Activated effector memory CD4-positive, alpha-beta T cell treated with Interleukin-2 at 50 U/mL for 16 hours (primary cell): ENCODE measurements at places on chromosomes 16 and 17.

GRCh38 chr17:29175349-29175748 lies 4.8 kb downstream of the MYO18A start:
- no peak for DNase-seq

- DNase-seq: no peak
Observed at GRCh38 chr17:50659179-50659578, 24.5 kb downstream of the ABCC3 start.

GRCh38 chr16:51697454-51697853 lies 546.4 kb upstream of the SALL1 start:
- no peak for DNase-seq

DNA sequence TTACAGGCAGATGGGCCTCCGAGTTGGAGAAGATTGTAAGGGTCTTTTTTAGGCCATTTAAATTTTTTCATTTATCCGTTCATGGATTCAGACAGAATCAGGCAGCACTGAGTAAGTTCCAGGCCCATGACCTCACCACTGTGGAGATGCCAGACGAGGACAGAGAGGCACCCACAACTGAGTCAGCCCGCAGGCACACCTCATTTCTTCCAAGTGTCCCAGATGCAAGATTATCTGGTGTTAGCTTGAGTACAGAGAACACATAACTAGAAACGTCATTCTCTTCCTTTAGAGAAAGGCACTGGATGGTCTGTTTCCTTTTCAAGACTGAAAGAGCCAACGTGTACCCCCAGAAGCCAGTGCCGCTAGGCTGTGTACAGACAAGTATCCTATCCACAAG lies 16.9 kb downstream of the CLEC16A start:
- no peak for DNase-seq

- DNase-seq: no peak
Observed at GRCh38 chr16:23185656-23186055, 3.1 kb downstream of the SCNN1G start.

DNA sequence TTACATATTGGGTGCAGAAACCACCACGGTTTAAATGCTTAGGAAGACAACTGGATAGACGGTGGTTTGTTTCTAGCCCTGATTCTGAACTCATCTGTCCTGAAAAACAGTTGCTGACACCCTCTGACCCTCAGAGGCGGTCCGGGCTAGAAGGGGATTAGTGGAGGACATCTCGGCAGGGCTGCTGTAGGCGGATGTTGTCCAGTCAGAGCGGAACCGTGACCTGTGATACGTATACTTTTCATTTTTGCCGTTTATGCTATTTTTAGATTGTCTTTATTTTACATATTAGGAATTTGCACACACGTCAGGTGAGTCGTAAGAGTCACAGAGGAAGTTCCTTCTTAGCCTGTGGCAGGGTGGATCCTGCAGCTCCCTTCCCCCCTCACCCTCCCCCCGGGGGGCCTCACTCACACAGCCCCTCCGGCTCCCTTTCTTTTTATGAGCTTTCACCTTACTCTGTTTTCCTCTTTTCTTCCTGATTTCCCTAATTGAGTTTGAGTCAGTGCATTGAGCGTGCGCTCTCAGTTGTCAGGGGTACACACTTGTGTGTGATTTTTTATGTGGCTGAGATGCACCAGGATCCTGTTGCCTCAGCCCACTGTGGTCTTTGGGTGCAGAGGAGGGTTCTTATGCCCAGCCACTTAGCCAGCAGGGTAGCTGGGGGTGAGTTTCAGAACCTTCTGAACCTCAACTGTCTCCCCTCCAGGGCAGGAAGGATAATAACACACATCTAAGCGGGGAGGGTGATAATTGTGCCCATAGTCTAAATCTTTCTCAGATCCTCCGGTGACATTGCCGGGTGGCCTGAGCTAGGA lies 211.1 kb upstream of the CHMP6 start:
- no peak for DNase-seq

GRCh38 chr16:77863250-77863649 lies 74.9 kb downstream of the VAT1L start:
- no peak for DNase-seq

DNA sequence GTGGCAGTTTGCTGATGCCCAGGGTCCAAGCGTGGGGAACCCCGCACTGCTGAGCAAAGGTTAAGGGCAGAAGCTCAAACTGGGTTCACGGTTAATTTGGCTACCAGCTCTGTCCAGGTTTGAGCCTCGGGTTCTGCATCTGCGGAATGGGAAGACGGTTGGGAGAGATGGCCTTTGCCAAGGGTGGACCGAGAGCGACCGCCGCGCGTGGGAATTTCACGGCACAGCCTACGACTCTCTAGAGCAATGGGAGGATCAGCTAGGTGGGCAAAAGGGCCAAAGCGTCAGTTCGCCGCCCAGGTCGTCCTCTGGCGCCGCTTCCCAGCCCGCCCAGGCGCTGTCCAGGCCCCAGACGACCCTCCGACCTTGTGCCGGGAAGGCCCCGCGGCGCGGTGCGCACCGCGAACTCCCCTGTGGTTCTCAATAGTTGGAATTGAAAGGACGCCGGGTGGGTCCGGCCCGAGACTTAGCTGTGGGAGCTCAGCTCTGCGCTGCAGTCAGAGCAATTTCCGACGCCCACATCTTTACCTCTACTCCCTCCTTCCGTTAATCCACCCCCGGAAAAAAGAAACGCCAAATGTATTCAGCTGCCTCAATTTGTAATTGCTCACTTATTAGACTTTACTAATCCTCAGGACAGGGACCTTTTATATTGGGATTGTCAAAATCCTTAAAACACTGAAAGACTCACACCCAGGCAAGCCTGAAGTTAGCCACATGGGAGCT lies 2.5 kb upstream of the HS3ST3B1 start:
- DNase-seq: no peak

- no peak for DNase-seq
Observed at GRCh38 chr16:49875806-49876715, 20.1 kb upstream of the ZNF423 start.

GRCh38 chr17:2266865-2267228 lies 36.7 kb downstream of the SMG6 start:
- DNase-seq: no peak

DNA sequence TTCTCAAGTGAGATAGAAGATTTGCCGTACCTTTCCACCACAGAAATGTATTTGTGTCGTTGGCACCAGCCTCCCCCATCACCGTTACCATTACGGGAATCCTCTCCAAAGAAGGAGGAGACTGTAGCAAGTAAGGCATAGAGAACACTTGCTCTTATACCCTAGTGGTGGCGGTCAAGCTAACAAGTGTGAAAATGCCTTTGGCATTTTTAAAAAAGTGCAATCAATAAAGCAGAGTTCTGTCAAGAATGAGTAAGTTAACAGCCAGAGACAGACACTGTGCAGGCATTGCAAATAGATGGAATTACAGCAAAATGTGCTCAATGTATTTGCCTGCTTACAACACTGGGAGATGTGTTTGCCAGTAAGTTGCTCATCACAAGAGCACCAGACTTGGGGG lies 7.7 kb downstream of the MSL1 start:
- no peak for DNase-seq

GRCh38 chr17:50055426-50056216 lies at the start of gene ITGA3:
Gene ITGA3 (plus strand): TSS chr17:50056110. CDS start chr17:50056440, 330 bp downstream.
- peak; percentile 60 for DNase-seq

DNA sequence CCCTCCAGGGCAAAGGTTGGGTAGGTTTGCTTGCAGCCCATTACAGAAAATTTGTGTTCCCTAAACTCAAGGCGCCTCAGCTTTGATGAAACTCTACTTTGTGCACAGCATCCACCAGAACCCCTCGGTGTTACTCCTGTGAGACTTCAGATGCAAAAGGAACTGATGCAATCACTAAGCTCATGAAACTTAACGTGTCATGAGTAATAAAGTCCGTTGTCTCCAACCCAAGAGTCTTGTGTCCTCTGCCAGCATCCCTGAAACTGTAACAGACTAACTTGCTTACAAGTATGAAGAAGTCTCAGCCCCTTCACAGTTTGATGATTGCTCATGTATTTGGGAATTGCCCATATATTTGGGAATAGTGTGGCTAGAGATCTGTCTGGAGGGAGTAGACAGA lies 74.8 kb upstream of the MARCHF10 start:
- no peak for DNase-seq

DNA sequence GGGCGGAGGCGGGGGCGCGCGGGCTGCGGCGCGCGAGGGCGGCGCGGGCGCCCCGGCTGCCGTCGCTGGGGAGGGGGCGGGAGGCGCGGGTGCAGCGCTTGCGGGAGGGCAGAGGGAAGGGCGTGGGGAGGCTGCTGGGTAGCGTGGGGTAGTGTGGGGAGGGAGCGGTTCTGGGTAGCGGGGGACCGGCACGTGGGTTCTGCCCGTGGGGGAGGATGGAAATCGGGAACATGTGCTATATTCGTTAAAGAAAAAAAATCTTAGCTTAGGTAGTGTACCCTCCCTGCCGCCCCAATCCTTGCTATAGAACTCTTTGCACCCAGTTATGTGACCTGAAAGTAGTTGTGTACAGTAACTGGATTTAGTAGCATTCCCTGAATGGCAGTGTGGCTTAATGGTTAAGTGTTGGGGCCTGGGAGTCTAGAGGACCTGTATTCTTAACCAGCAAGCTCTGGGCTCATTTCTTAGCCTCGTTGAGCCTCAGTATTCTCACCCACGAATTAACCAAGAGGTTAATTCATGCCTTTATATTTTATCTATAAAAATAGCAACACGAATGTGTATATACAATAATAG lies 646 bp downstream of the RABEP1 start:
- no peak for DNase-seq

DNA sequence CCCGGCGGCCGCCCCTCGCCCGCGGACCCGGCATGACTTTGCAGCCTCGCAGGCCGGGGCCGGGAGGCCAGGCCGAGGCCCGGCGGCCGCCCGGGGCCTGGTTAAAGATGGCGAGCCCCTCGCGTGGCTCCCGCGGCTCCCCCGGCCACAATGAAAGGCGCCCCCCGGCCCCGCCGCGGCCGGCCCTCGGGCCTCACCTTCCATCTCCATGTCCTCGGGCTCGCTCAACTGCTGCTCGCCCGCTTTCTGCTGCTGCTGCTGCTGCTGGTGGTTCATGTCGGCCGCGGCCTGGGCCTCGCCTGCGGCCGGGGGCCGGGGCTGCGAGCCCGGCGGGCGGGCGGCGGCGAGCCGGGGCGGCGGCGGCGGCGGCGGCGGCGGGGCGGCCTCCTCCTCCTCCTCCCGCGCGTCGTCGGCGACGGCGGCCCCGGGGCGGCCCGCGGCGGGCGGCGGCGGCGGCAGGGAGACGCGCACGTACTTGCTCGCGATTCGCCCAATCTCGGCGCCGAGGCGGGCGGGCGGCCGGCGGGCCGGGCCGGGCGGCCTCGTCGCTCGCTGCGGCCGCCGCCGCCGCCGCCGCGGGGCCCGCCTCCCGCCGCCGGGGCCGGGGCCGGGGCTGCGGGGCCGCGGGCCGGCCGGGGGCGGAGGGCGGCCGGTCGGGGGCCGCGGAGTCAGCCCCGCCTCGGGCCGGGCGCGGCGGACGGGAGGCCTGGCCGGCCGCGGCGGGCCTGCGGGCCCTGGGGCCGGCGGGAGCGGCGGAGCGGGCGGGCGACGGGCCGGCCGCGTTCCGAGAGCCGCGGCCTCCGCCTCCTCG lies 491 bp downstream of the USP7 start:
- DNase-seq: no peak

DNA sequence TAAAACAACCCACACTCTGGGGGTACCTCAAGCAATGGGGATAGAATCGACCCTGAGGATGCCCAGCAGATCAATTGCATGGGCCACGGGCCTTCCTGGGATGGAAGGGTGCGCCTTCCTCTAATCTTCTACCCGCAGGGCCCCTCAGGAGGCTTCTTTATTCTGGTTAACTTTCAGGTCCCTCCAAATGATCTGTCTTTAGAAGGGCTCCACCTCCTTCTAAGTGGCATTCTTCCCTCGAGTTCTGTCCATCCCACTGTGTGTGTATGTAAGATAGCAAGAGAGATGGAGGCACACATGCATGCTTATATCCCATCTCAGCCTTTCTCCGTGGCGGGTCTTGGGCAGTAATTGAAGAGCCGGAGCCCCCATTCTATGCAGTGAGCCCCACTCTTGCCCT lies 125.7 kb downstream of the MRM1 start:
- no peak for DNase-seq

GRCh38 chr16:12426122-12426521 lies 377.6 kb downstream of the CPPED1 start:
- no peak for DNase-seq

DNA sequence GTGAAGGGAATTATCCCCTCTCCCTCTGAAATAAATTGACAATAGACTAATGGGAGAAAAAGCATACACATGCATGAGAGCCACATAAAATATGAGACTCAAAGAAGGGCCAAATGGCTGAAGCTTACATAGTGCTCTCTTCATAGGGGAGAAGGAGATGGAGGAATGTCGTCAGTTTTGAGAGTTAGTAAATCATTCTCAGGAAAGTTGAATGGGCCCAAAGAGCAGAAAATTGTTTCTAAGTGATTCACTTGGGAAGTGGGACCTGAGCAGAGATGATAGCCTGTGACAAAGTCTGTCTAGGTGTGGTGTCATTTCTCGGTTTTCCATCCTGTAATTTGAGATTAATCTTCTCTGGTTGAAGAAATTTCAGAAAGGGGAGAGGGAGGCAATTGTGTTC lies 35.0 kb downstream of the BCAS3 start:
- no peak for DNase-seq

DNA sequence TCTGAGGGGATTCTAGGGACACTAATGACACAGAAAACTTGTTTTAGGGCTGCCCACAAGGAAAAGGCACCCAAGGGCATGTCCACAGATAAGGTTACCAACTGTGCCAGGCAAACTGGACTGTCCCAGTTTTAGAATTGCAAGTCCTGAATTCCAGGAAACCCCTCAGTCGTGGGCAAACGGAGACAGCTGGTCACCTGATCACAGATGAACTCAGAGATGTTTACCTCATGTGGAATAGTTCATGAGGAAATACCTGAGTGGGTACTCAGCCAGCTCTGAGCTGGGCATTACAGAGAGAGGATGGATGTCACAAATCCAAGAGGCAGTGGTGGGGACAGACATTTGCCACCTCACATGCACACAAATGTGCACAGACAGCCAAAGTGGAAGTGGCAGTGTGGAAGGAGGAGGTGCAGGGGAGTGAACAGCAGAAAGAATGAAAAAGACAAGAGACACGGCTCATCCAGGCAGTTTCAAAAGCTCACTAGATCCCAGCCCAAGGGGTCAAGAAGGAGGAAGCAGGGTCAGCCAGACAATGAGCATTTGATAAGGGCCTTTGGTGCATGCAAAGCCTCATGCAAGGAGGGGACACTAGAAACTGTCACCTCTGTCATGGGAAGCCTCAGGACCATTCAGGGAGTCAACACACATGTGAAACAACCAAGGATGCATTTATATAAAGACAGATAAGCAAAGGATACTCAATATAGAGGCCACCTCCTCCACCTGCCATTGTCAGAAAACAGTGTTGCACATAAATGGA lies 24.8 kb downstream of the TTLL6 start:
- DNase-seq: no peak

- DNase-seq: no peak
Observed at GRCh38 chr16:70681382-70682238, 4.2 kb downstream of the MTSS2 start.
